ENCODE measurements at places on chromosomes 2 and 18.

DNA sequence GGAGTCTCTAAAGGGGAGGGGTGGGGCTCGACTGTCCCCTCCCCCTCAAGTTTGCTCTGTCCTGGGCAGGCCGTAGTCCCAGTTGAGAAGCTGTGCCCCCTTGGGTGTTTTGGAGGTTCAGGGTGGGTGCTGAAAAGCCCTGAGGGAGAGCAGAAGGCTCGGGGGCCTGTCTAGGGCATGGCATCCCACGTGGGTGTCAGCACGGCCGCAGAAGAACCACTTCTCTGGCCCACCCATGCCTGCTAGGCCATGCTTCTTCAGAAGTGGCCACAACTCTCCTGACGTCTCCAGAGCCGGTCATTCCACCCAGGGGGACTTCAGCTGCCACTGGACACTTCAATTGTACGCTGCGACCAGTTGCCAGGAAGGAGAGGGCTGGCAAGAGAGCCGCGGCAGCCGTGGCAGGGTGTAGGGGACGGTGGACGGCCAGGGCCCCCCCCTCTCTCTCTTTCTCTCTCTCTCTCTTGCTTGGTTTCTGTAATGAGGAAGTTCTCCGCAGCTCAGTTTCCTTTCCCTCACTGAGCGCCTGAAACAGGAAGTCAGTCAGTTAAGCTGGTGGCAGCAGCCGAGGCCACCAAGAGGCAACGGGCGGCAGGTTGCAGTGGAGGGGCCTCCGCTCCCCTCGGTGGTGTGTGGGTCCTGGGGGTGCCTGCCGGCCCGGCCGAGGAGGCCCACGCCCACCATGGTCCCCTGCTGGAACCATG, at the start of gene INPP5D:
Gene INPP5D (plus strand): TSS at position 546 of the 704 bp plus-strand sequence. CDS start 137 bp downstream, at position 683.
- peak; percentile 49 for DNase-seq

DNA sequence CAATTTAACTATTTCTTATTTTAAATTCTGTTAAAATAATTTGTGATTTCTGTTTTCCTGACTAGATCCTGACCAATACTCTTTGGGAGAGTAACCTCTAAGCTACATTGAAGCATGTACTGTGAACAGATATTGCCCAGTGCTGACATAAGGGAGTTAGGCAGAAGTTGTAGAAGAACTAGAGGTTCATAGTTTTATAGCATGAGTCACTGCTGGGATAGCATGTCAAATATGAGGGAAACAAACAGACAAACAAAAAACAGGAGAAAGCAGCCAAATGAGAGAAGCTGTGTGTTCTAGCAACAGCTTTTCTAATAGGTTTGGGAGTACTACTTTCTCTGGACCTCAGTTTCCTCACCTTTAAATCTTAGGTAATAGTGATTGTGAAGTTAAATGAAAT, 72.4 kb downstream of the CERS6 start:
- DNase-seq, result no peak

GRCh38 chr2:42713920-42714319, 50.0 kb downstream of the OXER1 start:
- no peak for DNase-seq

- DNase-seq, result peak; percentile 14
Measured at GRCh38 chr2:88735853-88736252, 44.4 kb downstream of the RPIA start.

GRCh38 chr18:75208155-75208835, 644 bp downstream of the PTGR3 start:
- DNase-seq, result peak; percentile 21

DNA sequence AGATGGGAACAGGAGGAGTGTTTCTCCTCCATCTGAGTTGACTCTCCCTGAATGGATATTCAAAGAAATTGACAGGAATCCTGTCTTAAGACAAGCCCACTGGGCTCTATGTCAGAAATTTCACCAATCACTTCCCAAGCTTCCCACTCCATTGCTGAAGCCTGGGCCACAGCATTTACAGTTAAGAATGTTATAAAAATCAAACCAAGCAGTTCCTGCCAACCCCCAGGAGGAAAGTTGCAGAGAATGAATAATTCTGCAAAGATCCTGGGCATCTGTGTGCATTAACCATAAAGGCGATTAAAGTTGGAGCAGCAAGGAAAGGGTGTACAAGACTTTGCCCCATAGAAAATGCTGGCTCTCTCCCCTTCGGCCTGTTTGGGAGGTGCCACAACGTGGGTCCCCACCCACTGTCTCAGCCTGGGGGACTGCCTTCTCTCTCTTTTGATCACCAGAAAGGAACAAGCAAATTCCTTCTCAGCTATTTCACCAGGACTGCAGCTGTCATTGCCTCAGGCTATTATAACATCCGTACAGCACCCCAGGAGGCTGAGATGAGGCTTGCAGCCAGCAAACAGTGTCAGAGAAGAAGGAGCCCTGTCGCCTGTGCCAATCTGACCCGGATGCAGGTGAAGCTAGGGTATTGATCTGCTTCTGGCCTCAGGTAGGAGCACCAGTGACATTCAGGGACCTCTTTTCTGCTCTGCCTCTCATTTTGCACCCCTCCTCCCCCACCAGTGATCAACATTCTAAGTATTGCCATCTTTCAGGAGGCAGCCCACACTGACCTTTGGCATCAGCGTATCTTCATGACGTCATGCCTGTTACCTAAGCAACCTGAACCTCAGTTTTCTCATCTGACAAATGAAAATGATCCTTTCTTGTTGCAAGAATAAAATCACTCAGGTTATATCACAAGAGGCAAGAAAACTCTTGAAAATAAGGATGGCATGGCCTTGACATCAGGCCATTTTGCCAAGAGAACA, 219.0 kb downstream of the SH3BP4 start:
- DNase-seq, result no peak

- DNase-seq, result peak; percentile 17
Measured at GRCh38 chr2:65366595-65367125, 65.7 kb downstream of the SPRED2 start.

DNA sequence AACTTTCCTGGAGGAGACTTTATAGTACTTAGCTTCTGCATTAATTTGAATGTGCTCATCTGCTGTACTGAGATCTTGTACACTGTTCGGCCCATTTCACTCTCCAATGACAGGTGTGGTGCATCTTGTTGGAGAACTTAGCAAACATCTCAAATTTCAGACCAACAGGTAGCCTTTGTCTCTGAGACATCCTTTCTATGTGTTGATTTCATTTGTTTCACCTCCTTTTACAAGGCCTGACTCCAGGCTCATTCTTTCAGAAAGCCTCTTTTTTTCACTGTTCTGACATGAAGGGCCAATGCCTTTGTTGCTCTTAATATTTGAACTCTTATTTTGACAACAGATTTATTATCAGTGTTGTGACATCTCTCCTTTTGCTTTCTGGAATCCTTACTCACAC, 271.8 kb upstream of the FANCL start:
- no peak for DNase-seq

- DNase-seq, result no peak
Measured at GRCh38 chr2:171893196-171893823, 734 bp downstream of the SLC25A12 start.

DNA sequence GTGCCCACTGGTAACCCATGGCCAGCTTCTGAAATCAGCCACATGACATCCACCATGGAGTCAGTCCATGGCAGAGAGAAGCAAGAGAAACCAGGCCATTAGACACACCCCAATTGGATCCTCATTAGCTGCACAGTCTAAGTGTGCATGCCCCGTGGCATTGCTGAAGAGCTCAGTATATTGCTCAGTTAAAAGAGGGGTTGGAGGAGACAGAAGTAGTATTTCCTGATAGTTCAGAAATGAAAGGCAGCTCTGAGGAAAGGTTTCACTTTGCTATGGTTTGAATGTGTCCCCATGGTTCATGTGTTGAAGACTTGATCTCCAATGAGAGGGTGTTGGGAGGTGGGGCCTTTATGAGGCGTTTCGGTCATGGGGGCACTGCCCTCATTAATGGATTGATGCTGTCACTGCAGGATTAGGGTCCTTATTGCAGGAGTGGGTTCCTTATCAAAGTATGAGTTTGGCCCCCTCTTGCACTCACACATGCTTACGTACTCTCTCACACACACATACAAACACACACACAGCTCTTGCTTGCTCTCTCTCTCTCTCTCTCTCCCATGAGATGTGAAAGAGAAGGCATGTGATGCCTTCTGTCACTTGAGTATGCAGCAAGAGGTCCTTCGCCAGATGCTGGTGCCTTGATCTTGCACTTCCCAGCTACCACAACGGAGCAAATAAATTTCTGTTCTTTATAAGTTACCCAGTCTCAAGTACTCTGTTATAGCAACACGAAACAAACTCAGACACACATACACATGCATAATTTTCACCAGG, 58.0 kb downstream of the TMEM163 start:
- DNase-seq, result no peak

DNA sequence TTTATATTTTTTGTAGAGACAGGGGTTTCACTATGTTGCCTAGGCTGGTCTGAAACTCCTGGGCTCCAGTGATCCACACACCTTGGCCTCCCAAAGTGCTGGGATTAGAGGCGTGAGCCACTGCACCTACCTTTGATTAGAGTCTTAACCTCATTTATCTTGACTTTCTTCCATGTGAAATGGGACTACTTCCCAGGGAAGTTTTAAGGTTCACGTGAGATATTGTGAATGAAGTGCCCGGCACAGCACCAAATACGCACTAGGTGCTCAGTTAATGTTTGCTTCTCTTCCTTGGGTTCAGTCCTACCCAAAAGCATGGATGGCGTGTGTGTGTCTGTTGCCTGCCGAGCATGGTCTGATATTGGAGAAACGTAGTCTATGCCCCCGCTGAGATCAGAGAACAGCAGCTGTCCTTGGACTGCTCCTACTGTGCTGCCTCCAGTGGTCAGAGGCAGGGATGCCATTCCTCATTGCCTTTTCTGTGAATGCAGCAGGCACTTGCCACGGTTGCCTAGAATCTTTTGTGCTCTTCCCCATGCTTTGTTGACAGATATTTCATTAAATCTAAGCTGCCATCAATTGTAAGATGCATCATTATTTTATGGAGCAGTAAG, 12.3 kb upstream of the TFCP2L1 start:
- no peak for DNase-seq

- no peak for DNase-seq
Measured at GRCh38 chr2:240160291-240161086, 20.0 kb upstream of the OTOS start.

DNA sequence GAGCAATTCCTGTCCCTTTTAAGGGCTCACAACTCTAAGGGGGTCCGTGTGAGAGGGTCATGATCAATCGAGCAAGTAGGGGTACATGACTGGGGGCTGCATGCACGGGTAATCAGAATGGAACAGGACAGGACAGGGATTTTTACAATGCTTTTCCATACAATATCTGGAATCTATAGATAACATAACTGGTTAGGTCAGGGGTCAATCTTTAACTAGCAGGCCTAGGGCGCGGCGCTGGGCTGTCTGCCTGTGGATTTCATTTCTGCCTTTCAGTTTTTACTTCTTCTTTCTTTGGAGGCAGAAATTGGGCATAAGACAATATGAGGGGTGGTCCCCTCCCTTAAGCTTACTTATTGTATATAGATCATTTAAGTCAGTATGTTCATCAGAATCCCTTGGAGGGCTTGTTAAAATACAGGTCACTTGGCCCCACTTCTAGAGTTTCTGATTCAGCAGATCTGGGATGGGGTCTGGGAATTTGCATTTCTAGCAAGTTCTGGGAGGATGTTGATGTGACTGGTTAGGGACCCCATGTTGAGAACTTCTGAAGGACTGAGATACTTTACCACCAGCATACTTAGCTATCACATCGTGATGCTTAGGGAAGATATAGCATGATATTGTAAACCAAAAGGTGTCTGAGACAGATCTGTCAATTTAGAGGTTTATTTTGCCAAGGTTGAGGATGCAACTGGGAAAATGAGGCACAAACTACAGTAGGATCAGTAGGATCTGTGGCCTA, 2.8 kb upstream of the INPP4A start:
- no peak for DNase-seq

- DNase-seq, result no peak
Measured at GRCh38 chr18:21281603-21282002, 39.6 kb downstream of the GREB1L start.

GRCh38 chr2:219445220-219445640, 10.6 kb downstream of the SPEG start:
- DNase-seq, result no peak

DNA sequence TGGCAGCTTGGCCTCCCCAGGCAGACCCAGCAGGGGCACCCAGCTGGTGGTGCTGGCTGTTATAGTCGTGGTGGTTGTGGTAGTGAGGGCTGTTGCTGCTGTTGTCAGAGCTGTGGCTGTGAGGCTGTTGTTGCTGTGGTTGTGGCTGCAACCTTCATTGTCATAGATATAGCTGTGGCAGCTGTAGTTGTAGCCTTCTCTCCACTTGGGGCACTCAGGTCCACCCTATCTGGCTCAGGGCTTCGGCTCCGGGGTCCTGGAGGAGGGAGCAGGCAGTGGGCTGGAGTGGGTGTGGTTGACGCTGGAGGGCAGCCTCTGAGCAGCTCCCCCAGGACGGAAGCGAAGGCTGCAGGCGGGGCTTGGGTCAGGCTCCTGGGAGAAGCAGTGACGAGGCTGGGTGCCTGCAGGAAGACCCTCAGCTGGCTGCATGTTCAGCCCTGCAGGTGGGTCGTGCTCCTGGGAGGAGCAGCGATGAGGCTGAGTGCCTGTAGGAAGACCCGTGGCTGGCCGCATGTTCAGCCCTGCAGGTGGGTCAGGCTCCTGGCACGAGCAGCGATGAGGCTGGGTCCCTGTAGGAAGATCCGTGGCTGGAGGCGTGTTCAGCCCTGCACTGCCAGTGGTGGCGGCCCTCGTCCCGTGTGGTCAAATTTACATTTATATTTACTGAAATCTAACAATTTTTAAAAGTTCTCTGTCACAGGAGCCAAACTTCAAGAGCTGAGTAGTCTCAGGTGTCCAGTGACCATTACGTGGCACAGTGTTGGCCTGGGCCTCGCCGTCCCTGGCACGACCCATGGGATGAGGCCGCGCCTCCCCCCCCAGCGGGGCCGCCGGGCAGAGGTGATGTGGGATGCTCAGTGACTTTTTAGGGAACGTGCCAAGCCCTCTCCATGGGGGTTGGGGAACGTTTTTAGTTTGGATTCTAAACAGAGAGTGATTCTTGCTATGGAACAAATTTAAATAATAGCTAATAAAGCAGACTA, 79.2 kb upstream of the PXDN start:
- DNase-seq, result no peak

DNA sequence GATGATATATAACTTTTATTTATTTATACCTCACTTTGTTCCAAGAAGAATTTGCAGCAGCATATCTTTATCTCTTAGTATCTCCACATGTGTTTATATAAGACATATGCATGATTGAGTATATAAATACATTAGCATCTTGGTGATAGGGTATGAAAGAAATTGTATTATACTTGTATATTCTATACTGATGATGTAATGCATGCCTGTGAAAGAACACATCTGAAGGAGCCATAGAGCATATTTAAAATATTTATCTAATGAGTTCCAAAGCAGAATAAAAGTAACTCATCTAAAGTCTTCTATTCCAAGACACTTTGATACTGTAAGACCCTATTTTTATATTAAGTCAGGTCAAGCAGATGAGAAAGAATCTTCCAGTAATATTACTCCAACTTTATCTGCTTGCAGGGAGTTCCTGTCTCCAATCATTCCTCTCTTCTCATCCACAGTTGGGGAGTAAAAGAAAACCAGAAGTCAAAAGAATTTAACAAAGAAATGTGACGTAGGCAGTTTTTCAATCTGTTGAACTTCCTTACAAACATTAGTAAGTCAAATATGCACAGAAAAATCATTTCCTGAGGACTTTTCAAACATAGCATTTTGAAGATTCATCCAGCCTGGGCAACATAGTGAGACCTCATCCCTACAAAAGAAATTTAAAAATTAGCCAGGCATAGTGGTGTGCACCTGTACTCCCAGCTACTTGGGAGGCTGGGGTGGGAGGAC, 76.7 kb downstream of the DTNB start:
- DNase-seq, result no peak

GRCh38 chr2:19529677-19530076, 171.3 kb upstream of the OSR1 start:
- no peak for DNase-seq
